Activated CD8-positive, alpha-beta memory T cell treated with anti-CD3 and anti-CD28 coated beads for 1 hour (primary cell): ENCODE measurements at places on chromosomes 7 and 10.

DNA sequence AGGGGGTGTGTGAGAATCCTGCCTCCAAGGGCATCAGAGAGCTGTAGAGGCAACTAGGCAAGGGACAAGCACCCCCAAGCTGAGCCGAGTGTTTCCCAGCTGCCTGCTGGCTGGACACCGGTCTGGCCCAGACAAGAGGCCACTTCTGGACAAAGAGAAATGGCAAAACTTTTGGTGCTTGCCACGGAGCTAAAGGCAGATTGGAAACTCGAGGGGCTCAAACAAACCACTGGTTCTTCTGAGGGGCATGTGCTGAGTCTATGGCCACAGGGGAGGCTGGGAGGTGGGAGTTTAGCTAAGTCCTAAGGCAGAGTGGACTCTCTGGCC is 66.5 kb upstream of the INPP5A start:
- DNase-seq: no peak

GRCh38 chr7:30170476-30171205 is 35.9 kb downstream of the MTURN start:
- DNase-seq: no peak

DNA sequence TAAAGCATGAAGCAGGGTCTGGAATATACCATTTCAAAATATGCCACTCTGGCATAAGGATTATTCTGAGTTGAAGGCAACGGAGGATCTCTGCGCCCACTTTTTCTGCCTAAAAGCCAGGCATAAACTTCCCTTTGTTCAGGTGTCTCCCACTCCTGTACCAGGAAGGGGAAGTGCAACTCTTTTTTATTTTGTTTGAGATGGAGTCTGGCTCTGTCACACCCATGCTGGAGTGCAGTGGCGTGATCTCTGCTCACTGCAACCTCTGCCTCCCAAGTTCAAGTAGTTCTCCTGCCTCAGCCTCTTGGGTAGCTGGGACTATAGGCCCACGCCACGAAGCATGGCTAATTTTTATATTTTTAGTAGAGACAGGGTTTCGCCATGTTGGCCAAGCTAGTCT is 18.2 kb downstream of the SVIL start:
- DNase-seq: no peak

GRCh38 chr10:7937315-7937945 is 117.1 kb upstream of the GATA3 start:
- no peak for DNase-seq

DNA sequence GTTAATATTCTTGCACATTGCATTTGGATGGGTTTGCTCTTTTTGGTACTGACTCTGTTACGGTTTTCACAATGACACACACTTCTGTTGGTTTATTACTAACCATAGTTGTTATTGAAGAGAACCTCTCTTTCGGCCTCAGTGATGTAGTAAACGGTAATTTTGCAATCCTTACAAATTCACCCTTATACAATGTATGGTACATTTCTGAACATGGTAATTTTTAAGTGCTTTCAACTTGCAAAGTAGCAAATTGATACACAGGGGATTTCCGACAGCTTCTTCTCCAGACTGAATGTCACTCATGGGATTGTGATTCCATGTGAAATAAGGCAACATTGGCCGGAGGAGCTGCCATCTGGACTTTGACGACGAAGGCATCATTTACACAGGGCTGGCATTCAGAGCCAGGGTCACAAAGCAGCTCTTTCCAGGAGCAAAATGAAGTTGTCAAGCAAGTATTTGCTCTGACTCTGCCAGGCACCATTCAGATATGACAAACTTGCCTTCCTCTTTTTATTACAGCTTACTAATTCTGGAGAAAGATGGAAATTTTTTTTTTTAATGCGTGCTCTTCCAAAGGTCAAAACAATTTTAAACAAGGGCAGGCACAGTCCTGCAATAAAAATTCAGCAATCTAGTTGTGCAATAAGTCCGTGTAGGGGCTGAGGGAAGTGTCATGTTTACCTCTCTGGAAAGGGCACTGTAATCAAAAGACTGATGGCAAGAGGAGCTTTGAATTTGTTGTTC is 711.5 kb upstream of the C7orf33 start:
- no peak for DNase-seq

DNA sequence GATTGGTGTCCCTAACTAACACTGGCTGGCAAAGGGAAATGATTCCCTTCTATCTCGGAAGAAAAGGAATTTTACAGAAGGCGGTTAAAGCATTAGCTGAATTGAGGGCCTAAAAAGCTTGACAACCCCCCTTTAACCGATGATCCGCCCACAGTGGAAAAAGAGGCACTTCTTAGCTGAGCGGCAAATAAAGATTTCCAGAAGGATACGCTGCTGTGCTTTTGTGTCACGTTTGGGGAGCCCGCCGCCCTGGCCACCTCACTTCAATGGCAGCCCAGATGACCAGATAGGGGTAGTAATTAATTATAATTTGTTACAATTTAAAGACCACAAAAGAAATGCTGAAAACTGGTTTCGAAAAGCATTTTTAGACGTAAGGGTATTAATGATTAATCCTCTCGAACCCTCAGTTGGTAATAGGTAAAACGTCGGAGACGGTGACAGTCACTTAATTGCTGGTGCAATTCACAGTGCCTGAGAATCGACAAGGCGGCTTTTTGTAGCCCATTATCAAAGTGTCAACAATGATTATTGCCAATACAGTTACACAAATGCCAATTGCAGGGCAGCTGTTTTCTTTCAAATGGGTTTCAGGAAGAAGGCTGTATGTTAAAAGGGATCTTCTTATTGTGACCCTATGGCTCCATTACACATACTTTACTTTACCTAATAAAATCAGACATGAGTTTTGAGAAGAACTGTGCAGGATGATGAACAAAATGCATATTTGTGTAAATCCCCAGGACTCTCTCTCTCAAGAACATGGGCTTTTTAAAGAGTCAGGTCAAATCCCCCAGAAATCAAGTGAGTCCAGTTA is 154.1 kb downstream of the PIP4K2A start:
- no peak for DNase-seq

DNA sequence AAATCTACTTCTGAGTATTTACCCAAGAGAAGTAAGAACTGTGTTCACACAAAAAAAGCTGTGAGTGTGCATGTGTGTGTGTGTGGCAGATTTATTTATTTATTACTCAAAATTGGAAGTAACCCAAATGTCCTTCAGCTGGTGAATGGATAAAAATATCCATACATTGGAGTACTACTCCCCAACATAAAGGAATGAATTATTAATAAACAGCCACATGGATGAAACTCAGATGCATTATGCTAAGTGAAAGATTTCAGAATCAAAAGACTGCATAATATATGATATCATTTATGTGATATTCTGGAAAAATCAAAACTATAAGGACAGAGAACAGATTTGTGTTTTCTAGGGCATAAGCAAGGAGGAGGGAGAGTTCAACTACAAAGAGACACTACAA is 47.1 kb upstream of the DNAH11 start:
- DNase-seq: no peak

GRCh38 chr10:71854031-71854430 is 3.0 kb upstream of the PSAP start:
- DNase-seq: no peak
